ENCODE measurements at places on chromosomes 16 and 17. TPM values are rescaled to one million over a fixed set of nuclear protein-coding genes. Genes with fewer than 3 reads are reported as not detected.

- H3K36me3 ChIP-seq, result peaks cover 24% of the 10 kb centered on the region
- H3K4me1 ChIP-seq, result peaks cover 5% of the 10 kb centered on the region
- DNase-seq, result peak; percentile 34
- no peaks in the 10 kb centered on the region for H3K27me3 ChIP-seq
- peak overlapping the region; percentile 95 for H3K27ac ChIP-seq
Observed at GRCh38 chr16:23557779-23558702, 514 bp downstream of the UBFD1 start.

DNA sequence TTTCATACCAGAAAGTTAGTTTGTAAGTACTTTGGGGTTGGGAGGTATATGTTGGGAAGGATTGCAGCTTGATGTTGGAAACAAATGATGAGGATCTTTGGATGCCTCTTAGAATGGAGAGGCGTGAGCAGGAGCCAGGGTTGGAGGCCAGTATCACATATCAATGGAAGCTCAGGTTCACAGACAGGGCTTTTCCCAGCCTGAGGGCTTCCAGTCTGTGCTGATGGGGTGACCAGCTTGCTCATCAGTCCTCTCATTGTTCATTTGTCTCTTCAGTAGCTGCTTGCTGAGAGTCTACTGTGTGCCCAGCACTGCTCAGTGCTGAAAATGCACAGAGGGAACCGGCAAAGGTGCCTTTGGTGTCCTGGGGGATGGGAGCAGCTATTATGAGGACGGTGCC lies 5.8 kb downstream of the DNAAF1 start:
- H3K36me3 ChIP-seq, result no peaks in the 10 kb centered on the region
- no peak overlapping the region for H3K27ac ChIP-seq
- H3K27me3 ChIP-seq, result no peaks in the 10 kb centered on the region
- H3K4me3 ChIP-seq, result no peak overlapping the region
- DNase-seq, result no peak

GRCh38 chr16:12317121-12317810 lies 340.7 kb downstream of the SNX29 start:
- H3K27me3 ChIP-seq, result no peaks in the 10 kb centered on the region
- no peak for DNase-seq
- no peaks in the 10 kb centered on the region for H3K36me3 ChIP-seq

Gene KRT25
- total RNA-seq, result not detected
